ENCODE measurements at places on chromosomes 6 and 20.
A peak's percentile ranks its signal among the peaks of the same experiment; 100 is the strongest.

- peak; percentile 65 for DNase-seq
Measured at GRCh38 chr6:1792989-1793388, 183.3 kb downstream of the FOXC1 start.

GRCh38 chr6:158374020-158374419 is 61.8 kb downstream of the TULP4 start:
- DNase-seq: no peak

GRCh38 chr6:109117346-109118035 is 22.2 kb downstream of the CEP57L1 start:
- no peak for DNase-seq

DNA sequence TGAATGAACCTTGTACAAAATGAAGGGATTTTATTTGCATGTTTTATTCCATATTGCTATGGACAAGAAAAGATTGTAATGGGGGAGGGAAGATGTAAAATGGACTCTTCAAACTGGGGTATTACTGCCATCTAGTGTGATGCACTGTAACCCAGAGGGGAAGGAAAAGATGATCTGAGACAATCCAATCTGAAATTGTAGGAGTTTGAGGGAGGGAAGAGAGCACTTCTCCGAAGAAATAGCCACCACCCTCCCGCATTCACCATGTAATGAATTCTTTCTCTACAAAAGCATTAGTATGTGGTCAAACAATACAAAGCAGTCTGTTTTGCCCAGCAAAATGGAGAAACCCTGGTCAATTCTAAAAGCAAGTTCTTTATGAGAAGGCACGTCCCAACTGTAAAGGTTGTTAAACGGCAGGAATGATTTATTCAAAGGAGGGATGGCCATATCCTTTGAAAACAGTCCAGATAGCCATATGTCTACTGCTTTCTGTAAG is 679.5 kb upstream of the NRSN1 start:
- DNase-seq: peak; percentile 8

DNA sequence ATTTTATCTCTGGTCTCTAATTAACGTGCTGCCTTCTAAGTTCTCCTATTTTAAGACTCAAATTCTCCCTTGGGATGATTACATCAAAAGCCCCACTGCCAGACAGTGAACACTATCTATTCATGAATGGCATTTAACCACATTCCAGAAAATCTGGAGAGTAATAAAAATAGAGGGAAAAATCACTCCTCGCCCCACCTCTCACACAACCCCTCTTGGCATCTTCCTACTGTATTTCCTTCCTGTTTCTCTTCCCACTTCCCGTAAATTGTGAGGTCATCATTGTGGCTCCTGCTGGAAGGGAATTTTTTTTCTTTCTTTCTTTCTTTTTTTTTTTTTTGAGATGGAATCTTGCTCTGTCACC is 31.5 kb downstream of the RAB44 start:
- no peak for DNase-seq

GRCh38 chr6:31681135-31681671 is 336 bp upstream of the LY6G5C start:
- peak; percentile 60 for DNase-seq

GRCh38 chr6:18463429-18463828 is 76.3 kb downstream of the RNF144B start:
- no peak for DNase-seq

DNA sequence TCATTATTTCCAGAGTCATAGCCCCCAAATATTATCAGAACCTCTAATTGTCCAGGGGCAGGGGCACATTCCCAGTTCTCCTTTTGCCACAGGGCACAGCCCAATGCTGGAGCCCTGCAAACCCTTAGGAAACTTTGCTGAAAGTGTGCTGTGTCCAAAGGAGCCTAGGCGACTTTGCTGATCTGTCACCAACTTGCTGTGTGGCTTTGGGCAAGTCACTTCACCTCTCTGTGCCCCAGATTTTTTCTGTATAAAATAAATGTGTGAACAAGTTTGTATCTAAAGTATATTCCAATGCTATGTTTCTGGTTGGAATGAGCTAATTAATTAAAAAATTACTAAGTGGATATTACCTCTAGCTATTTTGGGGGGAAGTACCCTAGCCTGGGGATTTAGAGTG is 25.4 kb upstream of the BCAS1 start:
- DNase-seq: no peak

- peak; percentile 51 for DNase-seq
Measured at GRCh38 chr20:43459022-43459942, 1.6 kb downstream of the SRSF6 start.

DNA sequence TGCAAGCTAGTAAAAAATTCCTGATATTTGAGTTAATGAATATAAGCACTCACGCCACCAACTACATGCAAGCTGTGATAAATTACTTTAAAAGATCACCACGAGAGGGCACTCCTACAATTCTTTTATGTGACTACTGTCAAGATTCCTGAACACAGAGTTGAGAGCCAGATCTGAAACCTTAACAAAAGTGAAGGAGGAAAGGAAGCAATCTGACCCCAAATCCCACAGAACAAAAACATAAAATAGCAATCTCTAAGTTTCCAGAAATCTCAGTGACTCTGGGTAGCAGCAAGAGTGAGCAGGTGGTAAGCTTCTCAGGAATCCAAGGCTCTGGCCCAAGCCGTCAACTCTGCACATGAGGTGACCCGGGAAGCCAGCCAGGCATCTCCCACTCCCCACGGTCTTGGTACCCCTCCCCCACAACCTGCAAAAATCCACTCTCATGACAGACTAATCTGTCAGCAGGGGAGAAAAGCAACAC is 55.1 kb downstream of the STAU1 start:
- DNase-seq: peak; percentile 85

GRCh38 chr6:144069506-144069905 is 25.9 kb downstream of the SF3B5 start:
- DNase-seq: no peak

GRCh38 chr6:170291271-170292110 is 613 bp upstream of the DLL1 start:
- DNase-seq: peak; percentile 39

GRCh38 chr6:3788408-3789017 is 37.0 kb upstream of the PXDC1 start:
- DNase-seq: no peak

GRCh38 chr6:158686311-158686710 is 36.5 kb downstream of the SYTL3 start:
- DNase-seq: no peak

DNA sequence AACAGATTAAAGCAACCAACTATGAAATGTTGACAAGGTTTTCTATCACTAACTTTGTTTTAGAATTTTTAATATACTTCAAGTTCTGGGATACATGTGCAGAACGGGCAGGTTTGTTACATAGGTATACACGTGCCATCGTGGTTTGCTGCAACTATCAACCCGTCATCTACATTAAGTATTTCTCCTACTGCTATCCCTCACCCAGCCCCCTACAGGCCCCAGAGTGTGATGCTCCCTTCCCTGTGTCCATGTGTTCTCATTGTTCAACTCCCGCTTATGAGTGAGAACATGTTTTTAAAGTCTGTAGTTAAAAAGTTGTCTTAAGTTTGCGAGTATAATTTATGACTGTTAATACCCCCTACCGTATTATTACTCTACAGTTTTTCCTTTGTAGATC is 844.3 kb upstream of the MANEA start:
- no peak for DNase-seq

- no peak for DNase-seq
Measured at GRCh38 chr20:48605364-48606171, 222.2 kb downstream of the PREX1 start.

DNA sequence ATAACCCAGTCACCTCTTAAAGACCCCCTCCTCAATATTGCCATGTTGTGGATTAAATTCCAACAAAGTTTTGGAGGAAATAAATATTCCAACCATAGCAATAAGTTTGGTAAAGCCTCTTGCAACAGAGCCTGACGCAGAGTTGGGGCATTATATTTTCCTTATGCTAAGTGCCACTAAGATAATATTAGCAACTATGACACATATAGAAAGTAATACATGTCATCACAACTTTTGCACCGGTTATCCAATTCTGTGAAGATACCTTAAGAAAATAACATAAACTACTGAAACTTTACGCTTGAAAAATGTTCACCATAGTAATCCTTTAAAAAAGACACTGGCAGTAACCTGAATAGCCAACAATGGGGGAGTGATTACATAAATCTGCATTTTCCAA is 52.2 kb upstream of the TRERF1 start:
- DNase-seq: no peak

DNA sequence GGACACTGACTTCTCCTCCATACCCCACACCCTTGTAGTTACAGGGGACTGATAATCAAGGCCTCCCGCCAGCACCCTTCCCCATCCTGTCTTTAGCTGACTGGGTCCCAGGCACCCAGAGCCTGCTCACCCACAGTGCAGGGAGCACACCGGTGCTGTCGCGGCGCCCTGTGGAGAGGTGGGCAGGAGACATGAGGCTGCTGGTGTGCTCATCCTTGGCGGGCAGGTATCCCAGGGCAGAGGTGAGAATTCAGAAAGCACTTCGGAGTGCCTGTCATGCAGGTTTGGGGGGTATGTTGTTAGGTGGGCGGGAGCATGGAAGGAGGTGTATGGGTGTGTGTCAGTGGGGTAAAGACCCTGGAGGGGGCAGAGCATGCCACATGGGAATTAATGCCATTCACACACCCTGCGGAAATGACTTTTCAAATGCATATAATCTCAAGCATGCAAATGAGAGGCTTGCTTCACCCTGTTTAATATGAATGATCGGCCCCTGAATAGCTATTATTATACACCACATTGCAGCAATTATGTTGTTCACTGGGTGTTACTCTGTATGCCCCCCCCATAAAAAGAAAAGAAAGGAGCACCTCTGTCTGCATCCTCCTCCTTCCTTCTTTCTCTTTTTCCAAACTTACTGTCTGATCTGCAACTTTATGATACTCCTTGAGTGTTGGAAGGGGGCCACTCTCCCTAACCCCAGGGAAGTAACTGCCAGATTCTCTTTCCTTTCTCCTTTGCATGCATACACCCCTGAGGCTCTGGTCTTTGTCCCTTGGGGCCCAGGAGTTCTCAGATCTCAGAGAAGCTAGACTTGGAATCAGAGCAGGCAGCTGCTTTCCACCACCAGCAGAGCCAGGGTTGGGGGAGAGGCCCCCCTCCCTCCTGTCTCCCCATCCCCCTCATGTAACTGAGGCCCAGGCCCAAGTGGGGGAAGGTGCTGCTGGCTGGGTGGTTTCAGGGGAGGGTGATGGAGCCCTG is 16.0 kb downstream of the FOXP4 start:
- no peak for DNase-seq

GRCh38 chr6:72425003-72425681 is 196.7 kb upstream of the KCNQ5 start:
- DNase-seq: peak; percentile 90

- no peak for DNase-seq
Measured at GRCh38 chr6:80331522-80331921, 225.1 kb downstream of the BCKDHB start.

GRCh38 chr20:11672959-11673358 is 244.7 kb upstream of the BTBD3 start:
- DNase-seq: no peak

DNA sequence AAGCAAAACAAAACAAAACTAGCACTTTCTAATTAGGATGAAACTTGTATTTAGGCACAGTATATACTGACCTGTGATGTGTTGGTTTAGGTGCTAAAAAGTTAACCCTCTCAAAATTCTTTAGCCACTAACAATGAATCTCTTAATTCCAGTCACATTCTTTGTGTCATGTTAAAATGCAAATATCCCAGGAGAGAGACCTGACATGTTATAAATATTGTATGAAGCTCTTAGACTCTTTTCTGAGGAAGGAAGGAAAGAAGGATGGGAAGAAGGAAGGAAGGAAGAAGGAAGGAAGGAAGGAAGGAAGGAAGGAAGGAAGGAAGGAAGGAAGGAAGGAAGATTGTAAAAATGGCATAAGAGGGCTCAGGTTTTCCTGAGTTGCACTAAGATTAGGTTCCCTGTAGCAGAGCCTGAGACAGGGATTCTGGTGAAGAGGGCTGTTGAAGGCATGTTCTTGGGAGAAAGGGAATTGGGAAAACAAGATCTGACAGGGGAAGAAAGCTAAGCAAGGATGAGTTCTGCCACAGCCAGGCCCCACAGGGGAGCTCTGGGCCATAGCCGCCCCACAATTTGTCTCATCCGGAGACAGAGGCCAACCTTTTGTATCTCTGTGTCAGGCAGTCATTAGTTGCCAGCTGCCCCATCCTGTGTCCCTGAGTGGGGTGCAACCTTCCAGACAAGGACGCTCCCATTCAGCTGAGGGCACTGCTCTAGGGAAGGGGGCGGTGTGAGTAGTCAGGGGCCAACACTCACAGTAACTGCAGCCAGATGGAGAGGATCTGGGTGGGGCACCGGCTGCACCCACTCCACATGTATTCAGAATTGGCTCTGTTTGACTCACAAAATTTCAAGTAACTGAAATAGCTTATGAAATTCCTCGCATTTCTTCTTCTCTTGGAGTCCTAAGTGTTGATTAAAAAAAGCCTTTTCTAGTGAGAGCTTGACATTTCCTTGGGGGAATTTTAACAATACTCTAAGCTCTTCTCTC is 189.3 kb upstream of the ARG1 start:
- DNase-seq: no peak

- peak; percentile 75 for DNase-seq
Measured at GRCh38 chr6:53250176-53251032, 98.3 kb downstream of the ELOVL5 start.

GRCh38 chr6:89775150-89775549 is 44.4 kb downstream of the MDN1 start:
- no peak for DNase-seq

- no peak for DNase-seq
Measured at GRCh38 chr6:155228546-155229166, 35.2 kb upstream of the CLDN20 start.

DNA sequence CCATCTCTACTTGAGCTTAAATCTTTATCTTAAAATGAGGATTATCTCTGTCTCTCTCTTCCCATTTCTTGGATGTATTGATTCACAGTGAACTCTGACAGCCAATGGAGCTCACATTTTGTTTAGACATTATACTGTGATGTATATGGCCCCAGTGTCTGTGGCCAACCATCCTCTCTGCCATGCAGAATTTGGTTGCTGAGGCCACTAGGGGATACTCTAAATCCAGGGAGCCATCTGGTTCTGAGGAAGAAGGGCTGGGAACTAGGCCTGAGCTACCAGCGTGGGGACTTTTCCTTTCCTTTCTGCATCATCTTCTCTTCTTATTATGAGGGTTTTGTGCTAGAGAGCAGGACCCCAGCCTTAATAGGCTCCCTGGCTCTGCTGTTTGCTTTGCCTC is 59.1 kb upstream of the RIPOR2 start:
- DNase-seq: no peak

GRCh38 chr6:21722510-21722909 is 129.0 kb downstream of the SOX4 start:
- DNase-seq: no peak

DNA sequence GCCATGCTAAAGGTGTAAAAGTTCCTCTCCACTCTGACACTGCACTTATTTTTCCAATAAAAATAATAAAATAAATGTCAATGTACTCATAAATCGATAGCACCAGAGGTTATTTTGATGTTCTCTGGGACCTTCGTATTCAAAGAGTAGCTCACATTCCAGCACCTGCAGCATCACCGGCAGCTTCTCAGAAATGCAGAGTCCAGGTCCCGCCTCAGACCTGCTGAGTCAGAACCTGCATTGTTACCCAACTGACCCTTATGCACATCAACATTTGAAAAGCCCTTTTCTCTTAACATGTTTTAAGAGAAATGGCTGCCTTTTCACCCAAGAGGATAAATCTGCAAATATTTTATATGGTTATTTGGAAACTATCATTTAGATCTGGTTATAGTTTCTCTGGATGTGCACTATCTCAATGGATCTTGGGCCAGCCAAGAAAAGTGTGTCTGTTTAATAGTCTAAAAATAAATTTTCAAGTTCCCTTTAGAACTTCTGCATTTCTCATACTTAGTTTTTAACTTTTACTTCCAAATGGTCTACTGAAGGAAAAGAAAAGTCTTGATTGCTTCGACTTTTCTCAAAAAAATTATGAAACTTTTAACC is 216.2 kb upstream of the PRDM1 start:
- no peak for DNase-seq

GRCh38 chr20:17229256-17229655 is 2.4 kb downstream of the PCSK2 start:
- DNase-seq: no peak

Measured in ELR (cell line).